ENCODE measurements at places on chromosomes 4 and X.

- no peak for DNase-seq
Measured at GRCh38 chrX:38249965-38250364, 29.3 kb upstream of the SRPX start.

DNA sequence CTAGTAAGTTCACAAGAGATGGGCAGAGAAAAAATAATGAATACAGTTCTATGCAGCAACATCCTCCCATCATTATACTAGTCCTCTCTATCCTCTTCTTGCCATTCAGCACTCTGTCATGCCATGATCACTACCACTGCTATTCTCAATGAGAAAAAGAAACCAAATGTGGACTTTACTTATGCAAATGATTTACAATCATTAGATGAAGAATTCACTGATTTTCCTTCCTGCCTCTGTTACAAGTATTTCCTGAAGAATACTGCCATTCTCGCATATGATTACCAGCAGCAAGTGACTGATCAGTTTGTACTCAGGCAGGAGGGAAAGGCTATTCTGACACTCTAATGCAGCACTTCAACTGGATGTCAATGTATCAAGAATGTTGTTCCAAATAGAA lies 50.3 kb downstream of the WDFY3 start:
- no peak for DNase-seq

DNA sequence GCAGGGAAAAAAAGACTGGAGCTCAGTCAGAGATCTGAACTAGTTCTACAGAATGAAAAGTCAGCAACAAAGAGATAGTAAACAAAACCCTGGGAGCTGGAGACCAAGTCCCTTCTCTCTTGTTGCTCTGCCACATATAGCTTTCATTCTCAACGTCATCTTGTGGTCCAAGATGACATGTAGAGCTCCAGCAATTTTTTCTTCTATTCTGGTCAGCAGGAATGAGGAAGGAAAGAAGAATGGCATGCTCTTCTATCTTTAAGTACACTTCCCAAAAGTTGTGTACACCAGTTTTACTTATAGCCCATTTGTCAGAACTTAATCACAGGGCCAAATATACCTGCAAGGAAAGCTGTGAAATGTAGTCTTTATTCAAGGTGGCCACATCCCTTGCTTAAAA lies 45.6 kb downstream of the RAP2C start:
- no peak for DNase-seq

DNA sequence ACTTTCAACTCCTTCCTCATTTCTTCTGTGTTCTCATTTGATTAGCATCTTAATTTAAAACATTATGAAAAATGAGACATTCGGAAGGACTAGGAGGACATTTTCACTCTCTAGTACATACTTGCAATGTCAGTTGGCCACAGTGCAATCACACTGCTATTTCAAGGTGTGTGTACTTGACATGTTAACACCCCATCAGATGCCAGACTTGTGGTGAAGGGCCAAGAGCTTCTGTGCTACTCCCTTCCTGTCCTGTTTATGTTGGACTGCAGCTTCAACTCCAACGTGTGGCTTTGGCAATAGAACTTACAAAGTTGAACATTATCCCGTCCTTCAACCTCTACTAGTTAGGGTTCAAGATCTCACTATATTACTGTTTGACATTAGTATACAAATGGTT lies 221.0 kb downstream of the PALLD start:
- DNase-seq = no peak

DNA sequence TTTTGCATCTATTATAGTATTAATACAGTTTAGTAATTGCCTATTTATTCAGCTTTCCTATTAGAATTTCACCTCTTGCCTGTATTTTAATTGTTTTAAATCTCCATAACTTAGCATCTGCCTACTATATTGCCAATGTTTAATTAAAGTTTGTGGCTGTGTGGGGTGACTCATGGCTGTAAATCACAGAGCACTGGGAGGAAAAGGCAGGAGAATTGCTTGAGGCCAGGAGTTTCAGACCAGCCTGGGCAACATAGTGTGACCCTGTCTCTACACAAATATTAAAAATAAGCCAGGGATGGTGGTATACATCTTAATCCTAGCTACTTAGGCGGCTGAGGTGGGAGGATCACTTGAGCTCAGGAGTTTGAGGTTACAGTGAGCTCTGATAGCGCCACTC lies 14.5 kb upstream of the CCSER1 start:
- DNase-seq = no peak

- DNase-seq = no peak
Measured at GRCh38 chr4:105633241-105633640, 75.2 kb downstream of the INTS12 start.

- DNase-seq = no peak
Measured at GRCh38 chr4:168777277-168777965, 232.6 kb downstream of the CBR4 start.

Data from stimulated activated naive CD4-positive, alpha-beta T cell treated with Interleukin-2 at 50 U/mL for 16 hours (primary cell).